ENCODE measurements at places on chromosomes 11 and 22.

GRCh38 chr11:117110294-117110950 lies 12.2 kb upstream of the SIK3 start:
- DNase-seq: no peak

DNA sequence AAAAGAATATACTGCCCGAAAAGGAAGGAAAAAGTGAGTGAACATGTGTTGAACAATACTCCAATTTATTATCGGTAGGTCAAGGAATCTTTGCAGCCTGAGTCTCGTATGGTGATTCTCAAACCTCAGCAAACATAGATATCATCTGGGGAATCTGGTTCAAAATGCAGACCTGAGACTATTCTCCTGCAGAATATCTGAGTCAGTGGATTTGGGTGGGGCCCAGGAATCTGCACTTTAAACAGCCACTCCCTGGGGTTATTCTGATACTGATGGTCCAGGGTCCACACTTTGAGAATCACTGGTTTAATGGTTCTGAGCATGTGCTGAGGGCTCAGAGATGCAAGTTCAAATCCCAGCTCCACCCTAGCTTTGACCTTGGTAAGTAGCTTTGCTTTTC lies 53.6 kb upstream of the GRK3 start:
- no peak for DNase-seq

DNA sequence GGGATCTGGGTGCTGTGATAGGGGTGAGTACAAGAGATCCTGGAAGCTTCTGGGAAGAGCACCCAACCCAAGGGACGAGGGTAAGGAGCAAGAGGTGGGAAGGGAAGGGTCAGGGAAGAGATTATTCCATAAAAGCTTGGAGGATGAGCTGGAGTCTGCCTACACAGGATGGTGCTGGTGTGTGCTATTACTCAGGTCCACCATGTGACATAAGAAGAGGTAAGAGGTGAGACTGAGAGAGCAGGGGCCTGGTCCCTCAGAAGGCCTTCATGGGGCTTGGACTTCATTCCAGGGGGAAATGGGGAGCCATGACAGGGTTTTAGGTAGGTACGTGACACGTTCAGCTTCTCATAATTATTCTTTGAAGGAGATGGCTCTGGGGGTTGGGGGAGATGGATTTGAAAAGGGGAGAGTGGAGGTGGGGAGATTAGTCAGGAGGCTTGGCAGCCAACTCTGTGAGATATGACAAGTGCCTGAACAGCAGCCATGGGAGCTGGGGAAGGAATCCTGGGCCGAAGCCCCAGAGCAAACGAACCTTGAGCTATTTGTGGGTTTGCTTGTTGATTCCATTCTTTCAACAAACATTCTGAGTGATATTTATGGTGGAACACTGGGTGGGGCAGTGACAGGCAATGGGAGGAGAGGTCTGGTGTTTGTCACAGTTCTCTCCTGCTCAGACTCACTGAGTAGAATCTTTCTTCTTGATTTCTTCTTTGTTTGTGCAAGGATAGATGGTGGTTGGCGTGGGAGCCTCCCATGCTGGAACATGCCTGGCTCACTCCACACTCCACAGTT lies 11.2 kb upstream of the NCAM1 start:
- DNase-seq: no peak

DNA sequence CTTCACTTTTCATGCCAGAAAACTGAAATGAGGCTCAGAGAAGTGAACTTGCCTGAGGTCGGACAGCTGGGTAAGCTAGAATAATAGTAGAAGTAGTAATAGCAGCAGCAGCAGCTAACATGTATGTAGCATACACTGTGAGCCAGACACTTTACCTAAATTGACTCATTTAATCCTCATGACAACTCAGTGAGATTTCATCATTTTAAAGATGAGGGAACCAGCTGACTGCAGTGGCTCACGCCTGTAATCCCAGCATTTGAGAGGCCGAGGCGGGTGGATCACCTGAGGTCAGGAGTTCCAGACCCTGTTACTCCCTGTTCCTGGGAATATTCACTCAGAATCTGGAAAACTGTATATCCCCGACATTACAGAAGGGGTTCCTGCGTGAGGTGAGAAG lies 154.5 kb downstream of the DBX1 start:
- DNase-seq: no peak

Data from kidney capillary endothelial cell (primary cell).